Activated T-cell treated with anti-CD3 and anti-CD28 coated beads, Interleukin-2, amount 50 U/mL, for 48 hours (primary cell): ENCODE measurements at places on chromosomes 6 and 20.

GRCh38 chr6:105675715-105676397, 273.0 kb upstream of the PREP start:
- DNase-seq, result no peak

DNA sequence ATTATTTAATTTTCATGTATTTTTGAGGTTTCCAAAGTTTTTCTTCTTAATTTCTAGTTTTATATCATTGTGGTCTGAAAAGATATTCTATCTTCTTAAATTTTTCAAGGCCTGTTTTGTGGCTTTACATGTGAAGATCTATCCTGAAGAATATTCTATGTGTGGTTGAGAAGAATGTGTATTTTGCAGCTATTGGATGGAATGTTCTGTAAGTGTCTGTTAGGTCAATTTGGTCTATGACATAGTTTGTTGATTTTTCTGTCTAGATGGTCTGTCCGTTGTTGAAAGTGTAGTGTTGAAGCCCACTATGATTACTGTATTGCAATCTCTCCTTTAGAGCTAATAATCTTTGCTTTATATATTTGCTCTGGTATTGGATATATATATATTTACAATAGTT, 125.7 kb downstream of the CRYBG1 start:
- DNase-seq, result no peak

GRCh38 chr6:166708460-166708859, 81.4 kb upstream of the RPS6KA2 start:
- no peak for DNase-seq

GRCh38 chr6:112910256-112910655, 563.1 kb downstream of the RFPL4B start:
- no peak for DNase-seq

- DNase-seq, result no peak
These were observed 59.0 kb downstream of the PSMG4 start for GRCh38 chr6:3317741-3318211.

- DNase-seq, result no peak
These were observed 167.8 kb downstream of the SLC24A3 start for GRCh38 chr20:19380211-19380610.

- DNase-seq, result no peak
These were observed 4.1 kb downstream of the EBF4 start for GRCh38 chr20:2696646-2697045.

- no peak for DNase-seq
These were observed 78.5 kb downstream of the CD164 start for GRCh38 chr6:109303640-109304283.
